ENCODE measurements at places on chromosomes 2 and 18. TPM values are rescaled to one million over a fixed set of nuclear protein-coding genes. Genes with fewer than 3 reads are reported as not detected.

- H3K27ac ChIP-seq = no peak overlapping the region
- H3K4me1 ChIP-seq = no peaks in the 10 kb centered on the region
- no peaks in the 10 kb centered on the region for H3K36me3 ChIP-seq
These were observed 499.2 kb upstream of the SALL3 start for GRCh38 chr18:78480262-78481054.

DNA sequence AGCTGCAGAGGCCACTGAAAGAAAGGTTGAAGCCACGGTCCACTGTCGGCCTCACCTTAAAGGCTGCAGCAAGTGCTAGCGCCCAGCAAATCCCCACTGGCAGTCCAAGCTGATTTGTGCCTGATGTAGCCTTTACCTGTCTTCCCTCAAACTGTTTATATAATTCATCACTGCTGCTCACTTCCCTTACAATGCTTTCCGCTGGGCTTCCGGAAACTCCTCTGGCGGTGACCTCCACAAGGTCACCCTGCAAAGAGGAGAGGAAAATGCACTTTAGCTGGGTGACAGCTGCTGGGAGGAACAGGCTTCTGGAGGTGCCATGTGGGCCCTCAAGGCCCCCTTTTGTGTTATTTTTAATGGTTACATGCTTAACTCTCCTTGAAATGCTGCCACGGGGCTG is 126.2 kb downstream of the CMPK2 start:
- H3K4me3 ChIP-seq = no peak overlapping the region
- H3K27me3 ChIP-seq = no peaks in the 10 kb centered on the region
- H3K4me1 ChIP-seq = no peaks in the 10 kb centered on the region
- H3K36me3 ChIP-seq = no peaks in the 10 kb centered on the region
- H3K27ac ChIP-seq = no peak overlapping the region
- no peak for DNase-seq

- H3K27ac ChIP-seq = no peak overlapping the region
- H3K4me3 ChIP-seq = no peak overlapping the region
- DNase-seq = no peak
- H3K36me3 ChIP-seq = no peaks in the 10 kb centered on the region
These were observed 167.9 kb upstream of the NXPH2 start for GRCh38 chr2:138948070-138948539.

GRCh38 chr2:184394642-184395041 is 203.7 kb upstream of the ZNF804A start:
- no peaks in the 10 kb centered on the region for H3K27me3 ChIP-seq
- no peak overlapping the region for H3K4me3 ChIP-seq
- no peak for DNase-seq
- H3K4me1 ChIP-seq = no peaks in the 10 kb centered on the region
- H3K36me3 ChIP-seq = no peaks in the 10 kb centered on the region

GRCh38 chr2:36611316-36611990 is 13.5 kb upstream of the FEZ2 start:
- H3K27ac ChIP-seq = no peak overlapping the region
- no peak overlapping the region for H3K4me3 ChIP-seq
- H3K36me3 ChIP-seq = no peaks in the 10 kb centered on the region
- no peaks in the 10 kb centered on the region for H3K27me3 ChIP-seq

Gene APCDD1
- 115 TPM for total RNA-seq

Gene PKP4
- 78.0 TPM for total RNA-seq

Data from uterus (tissue), 4 donors.